ENCODE measurements at places on chromosomes 2 and 18. TPM values are rescaled to one million over a fixed set of nuclear protein-coding genes. Genes with fewer than 3 reads are reported as not detected.

DNA sequence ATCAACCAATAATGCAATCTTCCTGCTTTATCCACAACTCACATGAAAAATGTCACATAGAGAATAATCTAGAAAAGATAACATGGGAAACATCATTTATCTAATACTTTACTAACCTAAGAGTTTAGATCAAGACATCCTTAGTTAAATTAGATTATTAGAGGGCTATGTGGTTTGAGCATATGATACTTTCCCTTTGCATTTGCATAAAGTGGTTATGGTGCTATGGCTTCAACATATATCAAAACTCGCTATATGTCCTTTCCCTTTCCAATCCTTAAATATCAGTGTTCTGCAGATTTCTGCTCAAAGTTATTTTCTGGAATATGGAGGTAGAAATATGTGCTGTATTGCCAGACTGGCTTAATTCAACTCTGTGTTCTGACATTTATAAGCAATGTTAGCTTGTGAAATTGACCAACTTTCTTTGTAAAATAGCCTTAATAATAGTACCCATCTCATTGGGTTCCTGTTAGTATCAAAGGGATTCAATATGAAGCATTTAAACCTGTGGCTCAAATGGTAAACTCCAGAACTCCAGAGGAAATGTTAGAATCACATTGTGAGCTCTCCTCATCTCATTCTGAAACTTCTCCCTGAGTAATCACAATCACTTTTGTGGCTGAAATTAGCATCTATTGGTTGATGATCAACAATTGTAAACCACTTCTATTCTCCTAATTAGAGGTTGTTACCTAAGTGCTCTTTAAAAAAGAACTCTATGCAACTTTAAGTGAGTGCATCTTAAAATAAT is 1089.9 kb upstream of the SLC39A10 start:
- no peaks in the 10 kb centered on the region for H3K27me3 ChIP-seq
- H3K4me3 ChIP-seq = no peak overlapping the region
- DNase-seq = no peak
- no peaks in the 10 kb centered on the region for H3K36me3 ChIP-seq
- H3K27ac ChIP-seq = no peak overlapping the region

GRCh38 chr2:29528891-29529520 is 392.4 kb downstream of the ALK start:
- peaks cover 4% of the 10 kb centered on the region for H3K4me1 ChIP-seq
- H3K27ac ChIP-seq = no peak overlapping the region
- H3K4me3 ChIP-seq = no peak overlapping the region
- peaks cover 54% of the 10 kb centered on the region for H3K27me3 ChIP-seq

GRCh38 chr2:169345486-169346437 is 16.6 kb downstream of the LRP2 start:
- H3K27ac ChIP-seq = no peak overlapping the region
- H3K4me1 ChIP-seq = no peaks in the 10 kb centered on the region
- peaks cover 31% of the 10 kb centered on the region for H3K27me3 ChIP-seq
- H3K4me3 ChIP-seq = no peak overlapping the region
- H3K36me3 ChIP-seq = no peaks in the 10 kb centered on the region
- no peak for DNase-seq

- H3K4me1 ChIP-seq = no peaks in the 10 kb centered on the region
- H3K36me3 ChIP-seq = no peaks in the 10 kb centered on the region
- H3K4me3 ChIP-seq = no peak overlapping the region
- no peak for DNase-seq
These were observed 20.2 kb downstream of the GATA6 start for GRCh38 chr18:22189449-22190166.

- H3K36me3 ChIP-seq = no peaks in the 10 kb centered on the region
- peaks cover 13% of the 10 kb centered on the region for H3K27me3 ChIP-seq
- DNase-seq = no peak
- H3K4me1 ChIP-seq = peaks cover 3% of the 10 kb centered on the region
These were observed 35.4 kb downstream of the ANKRD29 start for GRCh38 chr18:23627321-23627720.

- H3K4me1 ChIP-seq = no peaks in the 10 kb centered on the region
- no peak overlapping the region for H3K27ac ChIP-seq
- no peak overlapping the region for H3K4me3 ChIP-seq
- H3K36me3 ChIP-seq = no peaks in the 10 kb centered on the region
These were observed 24.8 kb upstream of the HDAC4 start for GRCh38 chr2:239425631-239426030.

DNA sequence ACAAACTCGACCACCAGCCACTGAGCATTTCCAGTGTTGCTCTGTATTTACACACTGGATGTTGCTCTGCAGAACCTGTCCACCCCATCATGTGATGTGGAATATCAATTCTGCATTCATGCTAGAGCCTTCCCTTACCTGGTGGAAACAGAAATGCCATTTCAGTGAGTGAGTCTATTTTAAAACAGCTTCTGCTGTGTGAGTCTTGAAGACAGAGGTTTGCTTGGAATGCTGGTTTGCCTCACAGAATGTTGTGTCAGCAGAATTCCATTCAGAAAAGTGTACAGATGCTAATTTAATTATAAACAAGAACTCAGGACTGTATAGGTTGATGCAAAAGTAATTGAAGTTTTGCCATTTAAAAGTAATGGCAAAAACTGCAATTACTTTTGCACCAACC is 118.3 kb downstream of the MAP3K20 start:
- DNase-seq = no peak
- no peaks in the 10 kb centered on the region for H3K36me3 ChIP-seq
- H3K4me1 ChIP-seq = peaks cover 4% of the 10 kb centered on the region
- H3K27ac ChIP-seq = no peak overlapping the region

DNA sequence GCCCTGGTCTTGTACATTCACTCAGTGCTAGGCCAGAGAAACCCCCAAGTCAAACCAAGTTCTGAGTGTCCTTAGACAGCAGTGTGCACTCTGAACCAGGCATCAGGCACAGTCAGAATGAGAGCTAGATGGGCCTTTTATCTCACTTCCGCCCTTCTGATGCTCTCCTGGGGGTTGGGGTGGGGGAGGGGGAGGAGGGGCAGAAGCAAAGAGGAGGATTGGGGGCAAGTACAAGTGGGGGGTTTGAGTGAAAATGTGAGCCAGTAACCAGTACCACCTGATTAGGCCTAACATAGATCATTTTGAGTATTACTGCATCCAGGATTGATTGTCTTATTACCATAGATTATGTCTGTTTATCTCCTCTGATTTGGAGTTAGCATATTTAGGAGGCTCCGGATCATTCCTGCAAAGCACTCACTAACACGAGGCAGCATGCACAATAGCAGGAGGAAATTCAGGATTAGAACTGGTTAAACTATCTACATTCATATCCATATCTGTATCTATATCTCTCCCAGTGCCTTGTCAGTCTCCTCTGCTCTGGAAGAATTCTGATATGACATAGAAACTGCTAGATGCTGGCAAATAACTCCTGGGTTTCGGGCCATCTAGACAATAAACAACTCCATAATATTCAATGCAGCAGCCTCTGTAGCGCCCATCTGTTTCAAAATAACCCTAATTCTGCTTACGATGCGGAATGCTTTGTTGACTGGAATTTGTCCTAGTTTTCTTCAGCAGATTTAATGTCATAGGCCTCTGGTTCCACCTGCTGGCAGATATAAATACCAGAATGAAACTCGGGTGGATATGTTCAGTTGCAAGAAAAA is 149.1 kb downstream of the RHBDD1 start:
- H3K27me3 ChIP-seq = no peaks in the 10 kb centered on the region
- peaks cover 12% of the 10 kb centered on the region for H3K4me1 ChIP-seq
- DNase-seq = no peak
- peaks cover 8% of the 10 kb centered on the region for H3K36me3 ChIP-seq

DNA sequence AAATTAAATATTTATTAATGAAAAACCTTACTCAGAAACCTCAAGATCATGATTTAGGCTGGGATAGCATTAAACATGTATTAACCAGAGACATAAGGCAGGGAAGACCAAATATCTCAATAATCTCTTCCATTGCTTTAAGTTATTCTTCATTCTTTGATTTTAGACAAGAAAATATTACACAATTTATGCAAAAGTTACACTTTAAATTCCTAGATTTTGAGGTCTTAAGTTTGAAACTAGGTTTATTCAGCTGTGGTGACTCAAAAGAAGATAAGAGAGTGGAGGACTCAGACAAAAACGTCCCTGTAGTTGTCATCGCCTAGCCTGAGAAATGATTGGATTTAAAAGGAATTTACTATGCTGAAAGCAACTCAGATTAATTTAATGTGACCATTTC is 1110.3 kb downstream of the DPP10 start:
- H3K4me1 ChIP-seq = no peaks in the 10 kb centered on the region
- DNase-seq = no peak
- H3K36me3 ChIP-seq = no peaks in the 10 kb centered on the region
- H3K27me3 ChIP-seq = no peaks in the 10 kb centered on the region
- H3K27ac ChIP-seq = no peak overlapping the region

DNA sequence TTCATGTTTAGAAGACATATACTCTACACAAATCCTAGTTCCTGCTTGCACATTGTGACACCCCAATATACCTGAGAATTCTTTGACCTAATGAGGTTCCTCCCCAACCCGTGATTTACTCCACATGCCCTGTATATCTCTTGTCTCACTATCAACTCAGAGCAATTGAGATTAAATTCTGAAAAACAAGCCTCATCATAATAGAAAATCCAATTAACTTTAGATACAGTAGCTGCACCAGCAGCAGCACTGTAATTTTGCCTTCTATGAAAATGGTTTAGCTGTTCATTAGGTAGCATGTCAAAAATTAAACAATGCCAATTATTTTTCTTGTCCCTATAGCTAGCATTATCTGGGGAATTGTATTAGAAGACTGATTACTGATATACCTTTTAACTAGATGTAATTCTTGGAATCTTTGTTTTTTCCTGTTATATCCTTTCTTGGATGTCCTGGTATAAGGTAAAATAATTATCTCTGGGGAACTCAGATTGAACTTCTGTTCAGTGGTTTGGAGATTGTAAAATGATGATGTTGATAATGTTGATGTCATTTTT is 218.9 kb upstream of the TANK start:
- peak overlapping the region; percentile 89 for H3K27ac ChIP-seq
- DNase-seq = no peak
- H3K36me3 ChIP-seq = peaks cover 3% of the 10 kb centered on the region
- H3K4me3 ChIP-seq = no peak overlapping the region
- H3K27me3 ChIP-seq = no peaks in the 10 kb centered on the region
- H3K4me1 ChIP-seq = peaks cover 21% of the 10 kb centered on the region

DNA sequence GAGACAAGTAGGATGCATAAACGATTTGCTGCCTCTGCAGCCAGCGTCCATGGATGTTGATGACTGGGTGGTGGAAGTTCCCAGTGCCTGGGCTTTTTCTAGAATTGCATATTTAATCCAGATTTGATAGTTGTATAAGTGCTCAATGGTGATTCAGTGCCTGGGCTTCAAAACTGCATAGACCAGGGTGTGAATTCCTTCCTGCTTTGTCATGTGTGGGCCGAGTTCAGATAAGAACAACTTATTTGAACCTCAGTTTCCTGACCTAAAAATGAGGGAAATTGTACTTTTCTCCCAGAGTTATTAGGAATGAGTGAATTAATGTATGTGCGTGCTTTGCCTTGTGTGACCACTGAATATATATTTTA is 154.6 kb downstream of the WDSUB1 start:
- no peak overlapping the region for H3K27ac ChIP-seq
- peaks cover 7% of the 10 kb centered on the region for H3K4me1 ChIP-seq
- H3K36me3 ChIP-seq = no peaks in the 10 kb centered on the region
- H3K27me3 ChIP-seq = no peaks in the 10 kb centered on the region
- H3K4me3 ChIP-seq = no peak overlapping the region
- DNase-seq = no peak

DNA sequence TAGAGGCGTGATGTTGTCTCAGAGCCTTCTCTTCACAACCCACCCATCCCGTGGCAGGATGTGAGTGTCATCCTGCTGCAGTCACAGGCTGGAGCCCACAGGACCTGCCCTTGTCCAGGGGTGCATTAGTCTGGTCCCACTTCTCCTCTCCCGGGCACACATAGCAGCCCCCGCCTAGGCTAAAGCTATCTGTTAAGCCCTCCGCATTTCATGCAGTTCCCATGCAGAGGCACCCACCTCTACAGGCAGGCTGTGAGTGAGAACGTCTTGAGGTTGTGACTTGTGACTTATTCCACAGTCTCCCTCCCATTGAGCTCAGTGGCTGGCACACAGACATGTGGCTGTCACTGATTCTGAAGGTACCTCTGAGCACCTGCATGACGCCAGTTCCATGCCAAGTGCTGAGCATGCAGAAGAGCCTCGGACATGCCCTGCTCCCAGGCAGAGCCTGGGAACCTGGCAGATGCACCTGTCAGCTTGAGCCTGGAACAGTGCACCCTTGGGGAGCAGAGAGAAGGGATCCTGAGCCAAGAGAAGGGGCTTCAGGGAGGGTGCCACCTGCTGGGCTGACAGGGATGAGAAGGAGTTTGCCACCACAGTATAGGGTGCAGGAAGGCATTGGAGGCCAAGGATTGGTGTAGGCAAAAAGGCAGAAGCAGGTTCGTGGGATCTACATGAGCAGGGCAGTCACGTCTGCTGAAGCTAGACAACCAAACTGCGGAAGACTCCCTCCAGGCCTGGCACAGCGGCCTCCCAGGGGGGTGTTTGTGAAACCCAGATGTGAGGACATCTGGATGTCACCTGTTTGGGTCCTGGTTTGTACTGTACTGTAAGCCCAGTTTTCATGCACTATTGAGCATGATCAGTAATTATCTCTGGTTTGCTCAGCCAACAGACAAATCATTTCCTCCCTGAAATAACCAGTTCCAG is 213.6 kb downstream of the GLI2 start:
- H3K4me3 ChIP-seq = no peak overlapping the region
- DNase-seq = no peak
- H3K4me1 ChIP-seq = peaks cover 4% of the 10 kb centered on the region
- H3K27ac ChIP-seq = no peak overlapping the region

DNA sequence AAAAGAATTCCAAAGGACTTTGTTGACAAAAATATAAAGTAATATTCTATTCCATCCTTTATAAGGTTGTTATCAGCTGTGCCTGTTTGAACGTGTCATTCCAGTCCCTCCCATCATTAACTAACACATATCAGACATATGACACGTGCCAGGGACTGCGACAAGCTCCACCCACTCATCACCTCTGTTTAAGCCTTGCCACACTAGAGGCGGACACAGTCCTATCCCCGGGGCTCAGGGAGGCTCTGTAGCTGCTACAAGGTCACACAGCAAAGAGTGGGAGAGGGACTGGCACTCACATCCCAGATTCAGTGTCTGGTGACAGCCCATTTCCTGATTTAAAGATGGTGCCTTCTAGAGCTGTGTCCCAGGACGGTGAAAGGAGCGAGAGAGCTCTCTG is 30.0 kb downstream of the TBC1D8 start:
- H3K36me3 ChIP-seq = no peaks in the 10 kb centered on the region
- H3K27me3 ChIP-seq = peaks cover 47% of the 10 kb centered on the region
- no peak overlapping the region for H3K27ac ChIP-seq

- H3K4me3 ChIP-seq = no peak overlapping the region
- peaks cover 9% of the 10 kb centered on the region for H3K27me3 ChIP-seq
- H3K27ac ChIP-seq = no peak overlapping the region
- no peaks in the 10 kb centered on the region for H3K36me3 ChIP-seq
- DNase-seq = no peak
These were observed 12.3 kb upstream of the SNTG2 start for GRCh38 chr2:938181-939005.

ERLEC1 gene
- 16.6 TPM for total RNA-seq

SERPINB12 gene
- total RNA-seq = not detected

UGT1A8 gene
- total RNA-seq = not detected

All from T-helper 17 cell (primary cell).